Heart right ventricle (tissue), 16 donors: ENCODE measurements at places on chromosomes 5 and 9.

GRCh38 chr5:92879806-92880543 lies 701.0 kb downstream of the NR2F1-AS1 start:
- H3K27me3 ChIP-seq, result no peaks in the 10 kb centered on the region
- no peak overlapping the region for H3K27ac ChIP-seq
- no peak overlapping the region for H3K4me3 ChIP-seq
- no peak for DNase-seq
- no peaks in the 10 kb centered on the region for H3K4me1 ChIP-seq

DNA sequence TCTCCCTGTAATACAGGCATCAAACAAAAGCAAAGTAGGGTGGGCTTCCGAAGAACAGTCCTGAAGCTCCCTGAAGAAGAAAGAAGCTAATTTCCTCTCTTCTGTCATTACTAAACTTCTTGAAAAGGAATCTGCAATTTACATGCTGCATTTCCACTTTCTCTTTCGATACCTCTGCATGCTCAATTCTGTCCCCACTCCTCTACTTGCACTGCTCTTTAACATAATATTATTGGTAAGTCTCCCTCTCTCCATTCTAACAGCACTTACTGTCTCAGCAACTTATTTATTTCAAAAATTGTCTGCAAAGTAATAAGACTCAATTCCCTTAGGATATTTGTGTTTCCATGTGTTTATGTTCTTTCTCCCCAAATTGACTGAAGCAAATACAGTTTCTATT lies 3.9 kb upstream of the PLPP1 start:
- no peak overlapping the region for H3K27ac ChIP-seq
- no peak for DNase-seq
- no peaks in the 10 kb centered on the region for H3K27me3 ChIP-seq
- H3K36me3 ChIP-seq, result no peaks in the 10 kb centered on the region

GRCh38 chr5:14147210-14147609 lies 4.1 kb downstream of the TRIO start:
- no peaks in the 10 kb centered on the region for H3K36me3 ChIP-seq
- no peak overlapping the region for H3K27ac ChIP-seq
- no peaks in the 10 kb centered on the region for H3K27me3 ChIP-seq

DNA sequence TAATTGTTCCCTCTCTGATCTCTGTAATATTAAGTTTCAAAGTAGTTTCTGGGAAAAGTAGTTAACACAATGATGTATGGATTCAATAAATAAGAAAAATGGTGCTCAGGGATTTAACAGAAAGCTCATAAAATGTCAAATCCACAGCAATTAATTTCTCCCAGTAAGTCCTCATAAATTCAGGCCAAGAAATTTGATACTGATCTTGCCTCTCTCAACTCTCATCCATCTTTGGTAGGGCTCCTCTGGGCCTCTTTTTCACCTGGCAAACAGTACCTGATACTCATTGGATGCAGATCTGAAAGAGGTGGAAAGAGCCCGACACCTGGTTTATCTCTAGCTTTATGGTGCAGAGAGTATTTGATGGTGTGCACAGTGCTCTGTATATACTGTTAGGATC lies 106.1 kb downstream of the STK32A start:
- no peaks in the 10 kb centered on the region for H3K4me1 ChIP-seq
- no peak overlapping the region for H3K4me3 ChIP-seq
- H3K27ac ChIP-seq, result no peak overlapping the region

- H3K4me3 ChIP-seq, result no peak overlapping the region
- no peak for DNase-seq
- no peak overlapping the region for H3K27ac ChIP-seq
Observed at GRCh38 chr9:97046228-97046627, 7.3 kb upstream of the CTSV start.

DNA sequence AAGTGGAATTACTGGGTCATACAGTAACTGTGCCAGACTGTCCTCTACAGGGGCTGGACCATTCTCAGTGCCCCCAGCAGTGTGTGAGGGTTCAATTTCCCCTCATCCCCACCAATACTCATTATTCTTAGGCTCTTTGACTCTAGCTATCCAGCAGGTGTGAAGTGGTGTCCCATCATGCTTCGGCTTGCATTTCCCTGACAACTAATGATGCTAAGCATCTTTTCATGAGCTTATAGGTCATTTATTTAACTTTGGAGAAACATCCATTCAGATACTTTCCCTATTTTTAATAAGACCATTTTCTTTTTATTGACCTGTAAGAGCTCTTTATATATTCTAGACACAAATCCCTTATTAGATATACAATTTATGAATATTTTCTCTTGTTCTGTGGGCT lies 63.6 kb downstream of the ADAMTS2 start:
- no peak overlapping the region for H3K27ac ChIP-seq
- peaks cover 21% of the 10 kb centered on the region for H3K4me1 ChIP-seq

- H3K4me3 ChIP-seq, result peak overlapping the region; percentile 53
- DNase-seq, result no peak
- H3K27me3 ChIP-seq, result peaks cover 28% of the 10 kb centered on the region
- H3K27ac ChIP-seq, result no peak overlapping the region
Observed at GRCh38 chr5:137497396-137498290, 1.5 kb downstream of the SPOCK1 start.

DNA sequence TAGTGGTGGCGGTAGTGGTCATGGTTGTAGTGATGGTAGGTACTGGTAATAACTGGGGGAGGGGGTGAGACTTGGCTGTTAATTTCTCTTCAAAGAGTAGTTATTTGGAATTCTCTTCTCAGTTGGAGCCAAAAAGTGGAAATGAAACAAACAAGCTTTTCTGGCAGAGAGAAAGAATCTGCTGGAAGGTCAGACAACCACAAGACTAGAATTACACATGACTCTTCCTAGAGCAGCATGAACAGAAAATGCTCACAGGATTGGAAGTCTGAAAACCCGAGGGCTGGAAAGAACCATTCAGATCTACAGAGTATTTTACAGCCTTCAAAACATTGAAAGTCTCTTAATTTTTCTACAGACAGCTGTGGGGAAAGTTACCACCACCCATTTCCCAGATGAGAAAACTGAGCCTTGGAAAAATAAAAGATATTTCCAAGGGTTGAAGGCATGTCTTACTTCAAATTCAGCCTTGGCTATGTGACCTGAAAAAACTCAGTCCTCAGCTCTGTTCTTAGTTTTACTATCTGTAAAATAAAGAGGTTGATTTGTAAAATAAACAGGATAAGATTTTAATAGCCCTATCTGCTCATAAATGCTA lies 42.9 kb upstream of the TRIM32 start:
- H3K27me3 ChIP-seq, result no peaks in the 10 kb centered on the region
- peaks cover 30% of the 10 kb centered on the region for H3K4me1 ChIP-seq
- H3K27ac ChIP-seq, result no peak overlapping the region
- H3K36me3 ChIP-seq, result no peaks in the 10 kb centered on the region
- DNase-seq, result no peak
- H3K4me3 ChIP-seq, result no peak overlapping the region

- H3K36me3 ChIP-seq, result no peaks in the 10 kb centered on the region
- H3K4me1 ChIP-seq, result no peaks in the 10 kb centered on the region
- no peaks in the 10 kb centered on the region for H3K27me3 ChIP-seq
- no peak overlapping the region for H3K27ac ChIP-seq
Observed at GRCh38 chr5:155624597-155625241, 611.2 kb downstream of the KIF4B start.

- no peaks in the 10 kb centered on the region for H3K27me3 ChIP-seq
Observed at GRCh38 chr9:125646621-125647100, 60.3 kb downstream of the MAPKAP1 start.

- H3K27me3 ChIP-seq, result no peaks in the 10 kb centered on the region
- peaks cover 45% of the 10 kb centered on the region for H3K4me1 ChIP-seq
- H3K4me3 ChIP-seq, result peak overlapping the region; percentile 93
- no peaks in the 10 kb centered on the region for H3K36me3 ChIP-seq
Observed at GRCh38 chr5:179805070-179805528, 1.6 kb downstream of the MGAT4B start.

GRCh38 chr9:18678821-18679590 lies 205.1 kb downstream of the ADAMTSL1 start:
- no peaks in the 10 kb centered on the region for H3K36me3 ChIP-seq
- no peaks in the 10 kb centered on the region for H3K27me3 ChIP-seq
- H3K4me1 ChIP-seq, result peaks cover 13% of the 10 kb centered on the region
- no peak overlapping the region for H3K27ac ChIP-seq
- no peak overlapping the region for H3K4me3 ChIP-seq

DNA sequence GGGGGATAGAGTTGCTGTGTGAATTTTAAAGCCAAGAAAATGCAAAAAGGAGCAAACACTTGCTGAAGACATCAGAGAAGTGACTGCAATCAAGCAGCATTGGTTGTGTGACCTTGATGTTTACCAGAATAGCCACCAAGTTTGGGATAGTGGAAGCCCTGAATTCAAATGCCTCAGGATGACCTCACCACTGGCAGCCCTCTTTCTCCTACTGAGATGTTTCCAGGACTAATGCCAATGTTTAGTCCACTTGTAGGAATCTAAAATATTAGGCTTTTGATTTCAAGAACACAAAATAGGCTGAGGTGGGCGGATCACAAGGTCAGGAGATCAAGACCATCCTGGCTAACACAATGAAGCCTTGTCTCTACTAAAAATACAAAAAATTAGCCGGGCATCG lies 112.2 kb upstream of the NUDT12 start:
- H3K27ac ChIP-seq, result no peak overlapping the region
- no peaks in the 10 kb centered on the region for H3K36me3 ChIP-seq
- H3K4me1 ChIP-seq, result no peaks in the 10 kb centered on the region

DNA sequence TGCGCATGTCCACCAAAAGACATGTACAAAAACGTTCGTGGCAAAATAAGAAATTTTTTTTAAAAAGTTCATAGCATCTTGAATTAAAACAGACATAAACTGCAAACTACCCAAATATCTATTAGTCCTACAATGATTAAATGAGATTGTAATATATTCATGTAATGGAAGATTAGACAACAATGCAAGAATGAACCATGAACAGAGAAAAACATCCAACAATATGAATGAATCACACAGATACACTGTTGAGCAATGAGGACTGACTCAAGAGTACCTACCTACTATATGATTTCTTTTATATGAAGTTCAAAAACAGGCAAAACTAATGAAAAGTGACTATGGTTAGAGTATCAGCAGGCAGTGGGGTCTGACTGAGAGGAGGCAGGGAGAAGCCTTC lies 17.9 kb upstream of the CTNNAL1 start:
- no peak overlapping the region for H3K27ac ChIP-seq
- peaks cover 54% of the 10 kb centered on the region for H3K36me3 ChIP-seq
- peaks cover 24% of the 10 kb centered on the region for H3K4me1 ChIP-seq
- no peak for DNase-seq
- H3K27me3 ChIP-seq, result no peaks in the 10 kb centered on the region

- H3K27me3 ChIP-seq, result no peaks in the 10 kb centered on the region
- no peak overlapping the region for H3K4me3 ChIP-seq
- H3K27ac ChIP-seq, result no peak overlapping the region
- H3K36me3 ChIP-seq, result no peaks in the 10 kb centered on the region
- no peaks in the 10 kb centered on the region for H3K4me1 ChIP-seq
- DNase-seq, result no peak
Observed at GRCh38 chr5:7094626-7095025, 301.3 kb upstream of the ADCY2 start.

- no peaks in the 10 kb centered on the region for H3K36me3 ChIP-seq
- H3K4me1 ChIP-seq, result peaks cover 19% of the 10 kb centered on the region
- no peaks in the 10 kb centered on the region for H3K27me3 ChIP-seq
- H3K27ac ChIP-seq, result no peak overlapping the region
- H3K4me3 ChIP-seq, result no peak overlapping the region
Observed at GRCh38 chr5:73915345-73915744, 289.3 kb downstream of the ARHGEF28 start.

DNA sequence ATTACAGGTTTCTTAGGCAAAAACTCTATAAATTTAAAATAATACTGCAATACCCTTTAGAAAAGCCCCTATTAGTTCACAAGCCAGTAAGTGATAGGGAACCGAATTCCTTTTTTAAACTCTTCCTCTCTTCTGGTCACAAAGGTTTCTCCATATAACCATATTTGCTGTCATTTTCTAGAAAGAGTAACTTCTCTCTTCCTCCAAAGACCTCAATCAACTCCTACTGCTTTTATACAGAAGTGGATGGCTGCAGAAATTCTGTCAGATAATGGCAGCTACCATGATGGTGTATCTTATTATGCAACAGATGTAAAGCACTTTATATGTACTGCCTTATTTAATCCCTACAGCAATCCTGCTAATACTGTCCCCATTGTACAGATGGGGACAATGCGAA lies 6.2 kb downstream of the TUT7 start:
- H3K4me3 ChIP-seq, result no peak overlapping the region
- no peak for DNase-seq
- H3K27ac ChIP-seq, result no peak overlapping the region
- no peaks in the 10 kb centered on the region for H3K27me3 ChIP-seq
- peaks cover 65% of the 10 kb centered on the region for H3K4me1 ChIP-seq

- no peaks in the 10 kb centered on the region for H3K27me3 ChIP-seq
- no peak overlapping the region for H3K4me3 ChIP-seq
- no peaks in the 10 kb centered on the region for H3K4me1 ChIP-seq
- no peak for DNase-seq
Observed at GRCh38 chr9:108336575-108336974, 519.2 kb downstream of the ACTL7B start.

- H3K27me3 ChIP-seq, result no peaks in the 10 kb centered on the region
- H3K36me3 ChIP-seq, result no peaks in the 10 kb centered on the region
- no peak overlapping the region for H3K27ac ChIP-seq
- no peak for DNase-seq
- H3K4me3 ChIP-seq, result no peak overlapping the region
Observed at GRCh38 chr9:38263532-38263931, 129.0 kb upstream of the ALDH1B1 start.

DNA sequence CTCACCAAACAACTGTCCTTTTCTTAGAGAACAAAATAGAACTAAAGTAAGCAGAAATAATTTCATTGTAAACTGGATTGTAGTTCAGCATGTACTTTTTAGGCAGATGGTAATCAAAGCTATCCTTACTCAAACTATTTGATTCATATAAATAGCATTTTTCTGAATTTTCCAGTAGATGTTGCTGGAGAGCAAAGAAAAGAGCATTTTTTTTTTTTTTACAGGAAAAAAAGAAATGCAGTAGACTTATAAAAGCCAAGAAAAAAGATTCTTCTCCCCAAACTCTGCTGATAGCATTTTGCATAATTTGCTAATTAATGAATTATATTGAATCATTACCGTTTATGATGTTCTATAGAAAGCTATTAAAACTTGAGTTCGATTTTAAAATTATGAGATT lies 715.3 kb upstream of the WWC1 start:
- no peak for DNase-seq
- H3K27ac ChIP-seq, result no peak overlapping the region
- no peaks in the 10 kb centered on the region for H3K36me3 ChIP-seq
- peaks cover 64% of the 10 kb centered on the region for H3K27me3 ChIP-seq
- H3K4me1 ChIP-seq, result no peaks in the 10 kb centered on the region
- H3K4me3 ChIP-seq, result no peak overlapping the region

GRCh38 chr5:76660360-76660759 lies 37.2 kb upstream of the F2RL2 start:
- no peaks in the 10 kb centered on the region for H3K4me1 ChIP-seq
- no peak for DNase-seq
- H3K27ac ChIP-seq, result no peak overlapping the region
